Activated CD4-positive, alpha-beta T cell treated with anti-CD3 and anti-CD28 coated beads, Interleukin-2, amount 50 U/mL, for 16 hours (primary cell): ENCODE measurements at places on chromosomes 7 and 10.

GRCh38 chr10:36638462-36639155 is 486.8 kb upstream of the ANKRD30A start:
- no peak for DNase-seq

DNA sequence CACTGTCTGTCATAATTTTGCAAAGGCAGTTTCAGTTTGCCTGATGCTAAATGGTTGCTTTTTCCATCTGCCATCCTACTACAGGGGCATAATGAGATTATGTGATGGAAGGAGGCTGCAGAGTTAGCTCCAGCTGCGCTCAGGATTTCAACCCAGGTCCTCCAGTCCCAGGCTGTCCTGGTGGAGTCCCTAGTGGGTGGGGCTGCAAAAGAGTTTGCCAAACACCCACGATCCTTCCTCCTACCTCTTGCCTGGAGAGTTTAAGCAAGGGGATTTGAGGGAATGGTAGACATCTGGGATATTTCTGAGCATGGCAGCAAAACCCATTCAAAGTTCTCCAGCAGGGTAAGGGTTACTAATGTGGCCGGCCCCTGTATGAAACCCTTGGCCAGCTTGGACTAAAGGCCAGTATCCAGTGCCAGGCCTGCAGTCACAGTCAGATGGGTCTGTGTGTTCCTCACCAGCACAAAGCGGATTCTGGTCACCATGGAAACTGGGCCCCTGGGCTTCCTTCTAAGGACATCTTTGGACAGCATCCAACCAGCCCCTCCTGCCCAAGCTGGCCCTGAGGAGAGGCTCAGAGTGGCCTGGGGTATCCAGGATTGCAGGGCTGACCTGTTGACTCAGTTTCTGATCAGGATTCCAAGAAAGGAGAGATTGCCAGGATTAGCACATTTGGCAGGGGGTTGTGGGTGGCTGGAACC is 42.7 kb upstream of the CHST3 start:
- DNase-seq = no peak

GRCh38 chr7:30238721-30239441 is 45.5 kb upstream of the ZNRF2 start:
- peak; percentile 45 for DNase-seq

DNA sequence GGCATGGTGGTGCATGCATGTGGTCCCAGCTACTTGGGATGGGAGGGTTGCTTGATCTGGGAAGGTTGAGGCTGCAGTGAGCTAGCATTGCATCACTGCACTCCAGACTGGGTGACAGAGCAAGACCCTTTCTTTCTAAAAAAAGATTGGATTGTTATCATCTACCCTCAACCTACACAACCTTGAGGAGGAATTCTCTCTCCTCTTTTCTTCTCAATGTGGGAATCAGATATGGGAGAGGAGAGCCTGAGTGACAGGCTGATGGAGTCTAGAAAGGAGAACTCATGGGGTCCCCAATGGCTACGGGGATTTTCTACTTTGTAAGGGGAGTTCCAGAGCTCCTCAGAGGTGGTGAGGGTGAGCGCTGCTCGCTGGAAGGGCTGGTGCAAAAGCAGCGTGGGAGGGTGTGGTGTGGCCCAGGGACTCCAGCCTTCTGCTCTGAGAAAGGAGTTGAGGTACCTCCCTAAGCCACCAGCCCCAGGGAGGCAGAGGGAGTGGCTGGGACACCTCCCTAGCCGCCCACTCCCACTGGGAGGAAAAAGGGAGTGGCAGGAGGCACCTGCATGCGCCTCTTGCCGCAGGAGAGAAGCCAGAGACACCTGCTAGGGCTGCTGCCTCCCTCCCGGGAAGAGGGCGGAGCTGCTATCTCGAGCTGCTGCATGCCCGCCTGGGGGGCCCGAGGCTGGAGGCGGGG is 48.4 kb downstream of the GATA3 start:
- DNase-seq = no peak

DNA sequence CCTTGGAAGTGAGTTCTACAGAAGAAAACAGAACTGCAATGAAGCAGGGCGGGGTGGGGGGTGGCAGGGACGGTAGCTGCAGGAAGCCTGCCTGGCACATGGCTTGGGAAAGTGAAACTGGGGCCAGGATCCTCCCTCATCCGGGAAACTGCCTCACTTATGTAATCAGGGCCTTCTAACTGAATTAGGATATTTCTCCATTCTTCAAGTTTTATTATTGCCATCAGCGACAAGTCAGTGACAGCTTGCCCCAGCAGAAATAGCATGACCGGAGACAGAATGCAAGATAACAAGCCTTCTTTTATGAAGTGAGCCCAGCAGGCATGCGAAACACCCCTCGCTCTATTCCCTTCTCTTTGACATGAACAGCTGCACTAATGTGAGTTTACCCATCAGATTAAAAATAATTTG is 77.5 kb upstream of the CACUL1 start:
- no peak for DNase-seq

DNA sequence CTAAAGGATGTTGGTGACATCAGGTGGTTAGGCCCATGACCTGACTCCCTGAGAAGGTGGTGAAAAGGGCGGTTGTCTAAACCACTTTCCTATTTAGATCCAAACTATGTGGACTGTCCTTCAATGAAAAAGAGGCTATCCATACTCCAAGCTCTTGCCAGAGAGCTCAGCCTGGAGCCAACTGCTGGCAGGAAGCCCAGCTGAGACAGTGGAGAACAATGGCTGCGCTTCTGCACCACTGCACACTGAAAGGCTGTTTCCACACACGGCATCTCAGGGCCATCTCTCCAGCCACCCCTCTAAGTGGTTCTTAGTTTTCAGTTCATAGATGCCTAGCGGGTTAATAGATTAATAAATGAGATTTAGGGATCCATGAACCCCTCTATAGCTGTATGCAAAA is 488.8 kb upstream of the ZMIZ1 start:
- DNase-seq = no peak

- no peak for DNase-seq
Measured at GRCh38 chr10:14017467-14017866, 313.3 kb downstream of the FRMD4A start.

- DNase-seq = no peak
Measured at GRCh38 chr10:8444630-8445029, 390.1 kb downstream of the GATA3 start.

GRCh38 chr7:98864731-98865453 is 4.9 kb downstream of the TMEM130 start:
- DNase-seq = no peak

DNA sequence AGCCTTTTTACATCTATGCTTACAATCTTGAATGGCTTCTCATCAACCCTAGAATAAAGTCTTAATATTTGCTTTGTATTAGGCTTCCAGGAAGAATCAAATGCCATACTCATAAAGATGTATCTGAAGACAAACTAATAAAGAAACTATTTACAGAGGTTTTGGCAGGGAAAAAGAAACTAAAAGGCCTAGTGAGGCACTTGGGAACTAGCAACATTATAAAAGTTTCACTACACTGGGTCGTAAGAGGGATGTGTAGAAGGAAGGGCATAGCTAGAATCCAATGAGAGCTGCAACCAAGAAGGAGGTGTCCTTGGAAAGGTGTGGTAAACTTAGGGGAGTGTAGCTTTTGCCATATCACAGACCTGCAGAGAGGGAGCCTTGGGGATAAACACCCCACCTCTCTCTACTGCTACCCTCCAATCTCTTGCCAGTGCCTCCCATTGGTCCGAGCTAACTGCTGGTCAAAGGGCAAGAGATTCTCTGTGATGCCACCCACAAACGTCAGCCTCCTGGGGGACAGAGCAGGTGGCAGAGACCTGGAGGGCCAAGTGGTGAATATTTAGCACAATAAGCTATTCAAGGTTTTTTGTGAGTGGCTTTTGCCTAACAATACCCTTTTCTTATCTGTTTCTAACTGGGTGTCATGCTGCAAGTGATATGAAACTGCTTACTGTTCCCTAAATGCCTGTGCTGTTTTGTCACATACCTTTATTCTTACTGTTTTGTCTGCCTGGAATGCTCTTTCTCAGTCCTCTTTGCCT is 60.7 kb downstream of the CPED1 start:
- DNase-seq = no peak

GRCh38 chr7:104643587-104644217 is 315.3 kb downstream of the LHFPL3 start:
- DNase-seq = no peak

- no peak for DNase-seq
Measured at GRCh38 chr7:123867225-123867624, 22.3 kb downstream of the HYAL4 start.

GRCh38 chr10:42952931-42953683 is 123.8 kb upstream of the RET start:
- no peak for DNase-seq

- DNase-seq = no peak
Measured at GRCh38 chr7:108662783-108663362, 93.2 kb downstream of the DNAJB9 start.

DNA sequence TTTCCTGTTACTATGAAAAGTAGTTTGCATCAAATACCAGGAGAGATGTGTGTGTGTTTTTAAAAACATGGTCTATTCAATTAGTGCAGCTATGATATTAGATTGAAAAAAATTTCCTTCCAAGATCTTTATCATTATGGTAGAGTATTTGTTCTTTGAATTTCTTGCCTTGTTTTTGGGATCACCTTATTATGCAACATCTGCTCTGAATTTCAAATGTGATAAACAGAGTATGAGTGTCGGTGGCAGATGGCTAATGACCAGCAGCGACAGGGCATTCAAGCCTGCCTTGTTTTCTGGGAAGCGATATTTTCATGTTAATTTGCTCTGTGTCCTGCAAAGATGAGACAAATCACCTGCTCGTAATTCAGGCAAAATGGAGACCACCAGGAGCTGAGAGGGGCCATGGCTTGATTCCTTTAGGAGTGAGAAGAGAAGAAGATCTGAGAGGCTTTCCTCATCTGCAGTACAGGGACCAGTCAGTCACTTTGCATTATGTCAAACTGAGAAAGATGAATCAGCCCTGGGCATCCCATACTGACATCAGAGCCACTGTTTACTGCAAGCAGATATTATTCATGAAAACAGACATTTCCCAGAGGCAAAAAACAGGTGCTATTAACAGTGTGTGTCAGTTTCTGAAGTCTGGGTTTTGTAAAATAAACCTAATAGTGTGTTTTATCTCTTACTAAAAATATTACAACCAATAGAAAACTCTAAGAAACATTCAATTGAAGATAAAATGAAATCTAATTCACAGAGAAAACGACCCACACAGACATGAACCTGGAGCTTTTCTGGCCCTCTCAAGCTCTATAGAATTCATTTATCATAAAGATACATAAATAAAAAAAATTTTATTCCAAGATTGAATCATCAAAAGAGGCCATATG is 67.6 kb downstream of the CDK6 start:
- peak; percentile 84 for DNase-seq

- no peak for DNase-seq
Measured at GRCh38 chr10:369221-369683, 234.0 kb downstream of the ZMYND11 start.

- DNase-seq = no peak
Measured at GRCh38 chr10:60958892-60959601, 15.1 kb upstream of the RHOBTB1 start.

DNA sequence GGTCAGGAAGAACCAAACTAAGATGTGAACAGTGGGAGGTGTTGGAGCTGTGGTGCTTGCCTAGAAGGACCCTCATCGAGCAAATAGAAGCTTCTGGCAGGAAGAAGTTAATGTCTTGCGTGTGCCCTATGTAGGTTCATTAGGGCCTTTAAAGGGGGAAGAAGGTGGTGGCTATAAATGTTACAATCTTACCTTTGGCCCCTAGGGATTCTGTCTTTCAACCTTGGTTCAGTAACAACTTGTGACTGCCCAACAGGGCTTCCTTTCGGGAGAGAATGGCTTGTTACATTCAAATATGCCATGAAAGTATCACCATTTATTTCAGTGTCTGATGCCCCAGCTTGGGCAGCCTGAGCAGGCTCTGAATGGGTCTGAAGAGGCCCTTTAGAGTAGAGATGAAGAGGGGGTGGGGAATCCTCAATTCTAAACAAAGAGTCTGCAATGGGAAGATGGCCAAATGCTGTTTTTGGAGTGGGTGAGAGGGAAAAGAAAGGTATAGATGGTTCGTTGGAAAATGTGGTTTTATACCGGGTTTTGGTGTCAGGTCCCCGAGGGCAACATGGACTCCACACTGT is 108.0 kb downstream of the TCF7L2 start:
- DNase-seq = no peak

GRCh38 chr7:137636376-137636775 is 210.4 kb downstream of the DGKI start:
- DNase-seq = no peak

GRCh38 chr10:72812753-72813430 is 80.6 kb upstream of the OIT3 start:
- no peak for DNase-seq

DNA sequence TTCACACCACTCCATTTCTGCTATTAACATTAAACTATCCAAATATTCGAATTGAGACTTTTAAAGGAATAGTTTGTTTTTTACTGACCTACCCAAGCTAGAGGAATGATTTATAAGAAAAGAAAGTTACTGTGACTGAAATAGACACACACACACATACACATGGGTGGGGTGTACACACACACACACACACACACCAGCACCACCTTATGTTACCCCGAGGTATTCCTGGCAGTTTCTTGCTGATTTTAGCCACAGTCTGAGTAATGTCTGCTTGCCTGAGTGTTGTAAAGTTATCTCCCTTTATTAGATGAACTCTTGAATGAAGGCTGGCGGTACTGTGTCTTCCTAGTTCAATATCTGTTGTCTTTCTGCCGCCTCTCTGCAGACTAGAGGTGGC is 91.3 kb upstream of the PRKG1 start:
- DNase-seq = no peak

GRCh38 chr10:45627412-45628048 is 45.0 kb downstream of the ZFAND4 start:
- no peak for DNase-seq

DNA sequence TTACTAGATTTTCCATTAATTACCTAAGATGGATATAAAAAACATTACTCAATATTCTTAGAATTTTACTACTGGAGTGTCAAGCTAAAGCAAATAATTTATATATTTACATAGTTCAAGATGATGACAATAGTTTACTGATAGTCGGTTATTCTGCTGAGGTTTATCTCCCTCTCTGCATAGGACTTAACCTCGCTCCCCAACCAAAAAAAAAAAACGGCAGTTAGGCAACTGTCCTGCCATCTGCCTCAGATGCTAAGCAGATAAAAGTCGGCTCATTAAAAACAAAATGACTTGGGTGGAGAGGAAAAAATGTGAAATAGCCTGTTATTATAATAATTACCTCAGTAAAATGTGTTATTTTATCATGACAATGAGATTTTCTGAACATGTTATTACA is 14.0 kb upstream of the ITGB8 start:
- no peak for DNase-seq

DNA sequence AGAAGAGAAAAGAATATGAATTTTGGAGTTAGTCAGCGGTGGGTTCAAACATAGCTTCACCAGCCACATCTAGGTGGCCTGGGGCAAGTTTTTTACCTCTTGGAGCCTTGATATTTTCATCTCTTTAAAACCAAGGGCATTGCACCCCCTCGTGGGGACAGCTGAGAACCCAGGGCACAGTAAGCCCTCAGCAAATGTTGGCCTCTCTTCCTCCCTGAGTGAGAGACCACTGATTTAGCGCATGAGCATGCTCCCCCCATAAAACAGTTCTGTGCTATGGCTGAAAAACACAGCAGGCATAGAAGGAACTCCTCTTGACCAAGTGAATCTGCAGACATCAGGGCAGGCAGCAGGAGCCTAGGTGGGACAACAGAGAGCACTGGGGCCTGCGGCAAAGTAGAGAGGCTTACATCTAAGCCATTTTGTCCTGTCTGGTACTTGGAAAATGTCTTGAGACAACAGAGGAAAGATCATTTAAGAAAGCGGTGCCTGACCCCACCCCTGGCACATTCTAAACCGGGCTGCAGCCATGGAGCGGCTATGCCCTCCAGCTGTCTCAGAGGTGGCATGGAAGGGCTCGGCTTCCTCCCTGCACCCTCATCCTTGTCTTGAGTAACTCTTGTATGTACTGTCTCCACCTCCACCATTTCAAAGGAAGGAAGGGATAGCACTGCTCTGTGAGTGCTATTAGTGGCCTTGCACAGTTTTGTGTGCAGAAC is 94.7 kb downstream of the ARHGAP22 start:
- peak; percentile 9 for DNase-seq
